A375 (cell line): ENCODE measurements at places on chromosomes 3 and 15. TPM values are rescaled to one million over a fixed set of nuclear protein-coding genes. Genes with fewer than 3 reads are reported as not detected.

BTLA gene
- total RNA-seq = not detected in 2 replicates

SEMA3B gene
- 237 and 258 TPM in 2 replicates for total RNA-seq

ERICH6 gene
- total RNA-seq = not detected in 2 replicates

PARP16 gene
- 7.2 and 9.1 TPM in 2 replicates for total RNA-seq

SPATA12 gene
- 0.29 TPM in 1 of 2 replicates, not detected in the other for total RNA-seq

GNAT1 gene
- total RNA-seq = not detected in 2 replicates

MITF gene
- 22.0 and 25.9 TPM in 2 replicates for total RNA-seq

SPESP1 gene
- 16.2 and 20.4 TPM in 2 replicates for total RNA-seq

C3orf22 gene
- not detected in 2 replicates for total RNA-seq

TAGLN3 gene
- total RNA-seq = 10.9 and 13.3 TPM in 2 replicates

GADL1 gene
- not detected in 2 replicates for total RNA-seq

BCHE gene
- 2.9 and 3.4 TPM in 2 replicates for total RNA-seq
